Putamen (tissue), 1 donor: ENCODE measurements at places on chromosomes 5 and 9.

DNA sequence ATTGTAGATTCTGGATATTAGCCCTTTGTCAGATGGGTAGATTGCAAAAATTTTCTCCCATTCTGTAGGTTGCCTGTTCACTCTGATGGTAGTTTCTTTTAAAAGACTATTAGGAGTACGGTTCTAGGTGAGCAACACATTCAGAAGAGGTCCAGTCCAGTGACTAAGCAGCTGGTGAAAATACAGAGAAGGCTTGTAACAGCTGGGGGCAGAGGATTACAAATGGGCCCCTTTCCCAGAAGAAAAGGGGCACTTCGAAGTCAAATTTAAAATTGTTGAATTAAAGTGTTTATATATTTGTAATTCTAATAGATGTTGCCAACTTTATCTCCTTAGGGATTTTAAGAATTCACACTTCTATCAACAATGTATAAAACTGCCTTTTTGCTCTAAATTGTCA lies 720.5 kb downstream of the TLE4 start:
- no peak for DNase-seq

DNA sequence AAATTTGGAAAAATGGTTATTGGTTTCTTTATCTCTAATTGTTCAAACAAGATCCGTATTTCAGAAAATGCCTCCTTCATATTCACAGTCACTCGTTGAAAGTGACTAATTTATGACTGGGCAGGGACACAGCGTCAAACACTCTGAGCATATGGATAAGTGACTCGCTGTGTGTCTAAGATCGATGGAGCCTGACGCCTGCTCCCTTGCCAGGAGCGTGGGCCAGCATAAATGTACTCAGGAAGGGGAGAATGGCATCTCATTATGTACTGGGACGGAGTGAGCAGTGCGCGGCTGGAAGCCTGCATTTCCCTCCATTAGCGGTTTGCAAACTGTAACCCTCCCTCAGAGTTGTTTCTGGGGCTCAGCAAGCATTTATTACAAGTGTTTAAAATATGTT lies 79.8 kb upstream of the CAST start:
- DNase-seq = no peak

DNA sequence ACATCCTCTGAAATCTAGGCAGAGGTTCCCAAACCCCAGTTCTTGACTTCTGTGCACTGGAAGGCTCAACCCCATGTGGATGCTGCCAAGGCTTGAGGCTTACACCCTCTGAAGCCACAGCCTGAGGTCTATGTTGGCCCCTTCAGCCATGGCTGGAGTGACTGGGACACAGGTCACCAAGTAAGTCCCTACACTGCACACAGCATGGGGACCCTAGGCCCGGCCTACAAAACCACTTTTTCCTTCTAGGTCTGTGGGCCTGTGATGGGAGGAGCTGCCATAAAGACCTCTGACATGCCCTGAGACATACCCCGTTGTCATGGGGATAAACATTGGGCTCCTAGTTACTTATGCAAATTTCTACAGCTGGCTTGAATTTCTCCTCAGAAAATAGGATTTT lies 418.8 kb upstream of the CCNH start:
- no peak for DNase-seq

- DNase-seq = peak; percentile 39
Observed at GRCh38 chr5:160118349-160119141, 705 bp downstream of the PWWP2A start.

DNA sequence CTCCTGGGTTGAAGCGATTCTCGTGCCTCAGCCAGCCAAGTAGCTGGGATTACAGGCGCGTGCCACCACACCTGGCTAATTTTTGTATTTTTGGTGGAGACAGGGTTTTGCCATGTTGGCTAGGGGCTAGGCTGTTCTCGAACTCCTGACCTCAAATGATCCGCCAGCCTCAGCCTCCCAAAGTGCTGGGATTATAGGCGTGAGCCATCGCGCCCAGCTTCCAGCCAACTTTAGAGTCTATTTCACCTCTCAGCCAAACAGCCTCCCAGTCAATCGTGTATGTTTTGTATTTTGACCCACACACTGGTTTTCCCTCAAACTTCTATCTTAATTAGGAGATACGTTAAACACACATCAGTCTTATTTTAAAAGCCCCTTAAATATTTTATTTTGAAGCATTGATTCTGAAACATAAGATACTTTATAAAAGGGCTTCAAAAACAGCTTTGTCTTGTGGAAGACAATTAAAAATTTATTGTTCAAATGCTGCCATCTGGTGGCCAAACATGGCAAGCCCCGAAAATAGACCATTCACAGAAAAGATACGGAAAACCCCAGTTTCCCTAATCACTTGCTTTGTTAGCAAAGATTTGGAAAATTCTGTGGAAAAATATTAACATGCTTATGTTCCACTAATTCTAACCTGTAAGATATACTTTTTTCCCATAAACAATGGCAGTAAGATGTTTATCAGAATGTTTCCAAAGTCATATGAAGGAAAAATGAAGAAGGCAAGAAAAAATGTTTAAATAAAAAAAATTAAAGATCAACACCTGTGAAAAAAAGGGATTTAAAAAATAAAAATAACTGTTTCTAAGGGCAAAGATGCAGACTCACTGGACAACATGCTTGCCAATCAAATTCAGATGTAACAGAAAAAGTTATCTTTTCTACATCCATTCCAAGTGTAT lies 33.1 kb downstream of the APTX start:
- DNase-seq = peak; percentile 53

DNA sequence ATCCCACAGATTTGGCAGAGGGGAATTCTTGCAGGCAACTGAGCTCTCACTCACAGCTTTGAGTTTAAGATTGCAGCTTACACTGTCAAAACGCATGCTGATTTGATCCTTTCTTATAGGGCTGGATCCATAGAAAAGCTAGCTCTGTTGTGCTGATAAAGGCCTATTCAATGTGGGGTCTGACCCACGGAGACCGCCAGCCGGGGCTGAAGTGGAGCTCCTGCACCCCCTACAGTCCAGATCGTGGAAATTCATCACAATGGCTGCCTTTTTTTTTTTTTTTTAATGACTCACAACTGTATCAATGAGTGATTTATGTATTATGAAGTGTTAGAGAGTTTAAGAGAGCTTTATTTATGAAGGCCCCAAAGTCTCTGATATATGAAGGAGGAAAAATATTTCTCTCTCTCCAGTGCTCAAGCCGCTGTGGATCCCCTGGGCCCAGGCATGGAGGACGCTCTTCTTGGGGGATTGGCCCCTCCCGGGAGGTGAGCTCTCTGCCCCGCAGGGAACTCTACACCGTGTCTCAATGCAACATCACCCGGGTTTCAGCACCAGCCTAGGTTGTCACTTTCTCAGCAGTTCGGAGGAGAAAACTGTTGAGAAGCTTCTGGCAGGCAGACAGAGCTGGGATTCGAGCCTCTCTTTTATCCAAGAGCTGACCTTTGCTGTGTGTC lies 700.2 kb downstream of the IRX1 start:
- DNase-seq = peak; percentile 25

DNA sequence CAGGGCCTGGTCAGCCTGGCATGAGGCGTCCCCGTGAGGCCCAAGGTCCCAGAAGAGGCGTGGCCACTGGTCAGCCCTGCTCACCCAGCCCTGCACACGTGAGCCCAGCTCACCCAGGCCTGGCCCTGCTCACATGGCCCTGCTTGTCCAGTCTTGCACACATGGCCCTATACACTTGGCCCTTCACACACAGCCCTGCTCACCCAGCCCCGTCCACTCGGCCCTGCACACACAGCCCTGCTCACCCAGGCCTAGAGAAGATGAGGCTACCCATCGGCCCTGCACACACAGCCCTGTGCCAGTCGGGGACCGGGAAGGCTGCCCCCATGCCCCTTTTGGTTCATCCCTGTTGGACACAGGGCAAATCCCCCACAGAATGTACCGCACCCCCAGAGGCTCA lies 28.4 kb downstream of the ZDHHC11B start:
- no peak for DNase-seq

DNA sequence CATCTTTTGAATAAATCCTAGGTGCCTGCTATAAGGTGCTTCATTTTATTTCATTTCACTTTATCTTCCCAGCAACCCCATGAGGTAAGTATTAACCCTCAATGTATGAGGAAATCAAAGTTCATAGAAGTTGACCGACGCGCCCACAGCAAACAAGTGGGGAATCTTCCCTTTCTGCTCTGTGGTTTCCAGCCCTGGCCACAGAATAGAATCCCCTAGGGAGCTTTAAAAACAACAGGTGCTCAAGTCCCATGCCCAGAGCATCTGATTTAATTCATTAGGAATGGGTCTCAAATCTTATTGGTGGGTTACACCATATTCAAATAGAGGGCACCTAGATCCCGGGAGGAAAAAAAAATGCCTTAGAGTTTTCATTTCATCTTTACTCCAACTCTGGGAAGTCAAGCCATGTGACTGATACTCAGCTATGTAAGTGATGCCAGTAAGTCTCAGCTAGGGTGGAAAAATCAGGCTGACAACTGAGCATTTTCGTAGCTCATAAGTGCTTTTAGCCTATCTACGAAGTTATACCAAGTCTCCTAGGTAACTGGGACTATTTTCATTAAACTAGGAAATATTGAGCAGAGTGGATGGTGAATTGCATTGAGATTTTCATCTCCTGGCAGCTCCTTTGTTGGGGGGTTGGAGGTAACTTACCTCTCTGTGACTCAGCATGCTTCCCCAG lies 353.4 kb upstream of the SLC30A5 start:
- DNase-seq = peak; percentile 64

- no peak for DNase-seq
Observed at GRCh38 chr5:99398976-99399375, 470.2 kb upstream of the CHD1 start.

DNA sequence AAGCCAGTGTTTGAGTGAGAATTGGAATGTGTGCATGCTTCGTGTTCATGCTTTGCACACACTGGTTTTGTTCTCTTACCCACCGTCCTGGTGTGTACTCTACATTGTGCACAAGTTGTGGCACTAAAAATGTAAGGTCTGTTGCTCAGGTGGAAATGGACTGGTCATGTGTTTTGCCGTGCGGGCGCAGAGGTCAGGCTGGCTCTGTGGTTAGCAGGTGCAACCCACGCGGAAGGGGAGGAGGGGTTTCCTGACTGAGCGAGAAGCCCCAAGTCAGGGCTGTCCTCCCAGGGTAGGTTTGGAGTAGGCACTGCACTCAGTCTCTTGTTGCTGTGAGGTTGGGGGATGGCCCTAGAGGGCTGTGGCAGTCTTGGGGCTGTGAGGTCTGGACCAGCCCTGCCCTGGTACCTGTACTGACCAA lies 86.6 kb downstream of the EHMT1 start:
- DNase-seq = no peak

- no peak for DNase-seq
Observed at GRCh38 chr9:75876999-75877640, 13.4 kb upstream of the PCSK5 start.

GRCh38 chr5:56900858-56901578 lies 8.4 kb upstream of the SETD9 start:
- peak; percentile 27 for DNase-seq

DNA sequence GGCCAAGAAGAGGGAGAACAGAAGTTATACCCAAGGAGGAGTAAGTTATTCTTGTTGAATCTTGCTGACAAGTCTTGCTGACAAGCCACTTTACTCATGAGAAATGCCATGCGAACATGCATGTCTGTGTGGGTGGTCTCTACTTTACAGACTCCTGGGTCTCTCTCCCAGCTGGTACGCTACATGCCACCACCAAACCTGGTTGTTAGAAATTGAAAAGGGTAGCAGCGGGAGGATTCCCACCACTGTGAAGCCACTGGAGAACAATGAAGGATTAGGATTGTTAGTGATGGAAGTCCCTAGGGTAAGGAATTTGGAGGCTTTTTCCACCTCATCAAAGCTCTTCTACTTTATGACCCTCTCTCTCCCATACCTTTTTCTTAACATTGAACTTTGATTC lies 53.6 kb upstream of the GABRB2 start:
- no peak for DNase-seq
